ENCODE measurements at places on chromosomes 4 and X.
A peak's percentile ranks its signal among the peaks of the same experiment; 100 is the strongest.

DNA sequence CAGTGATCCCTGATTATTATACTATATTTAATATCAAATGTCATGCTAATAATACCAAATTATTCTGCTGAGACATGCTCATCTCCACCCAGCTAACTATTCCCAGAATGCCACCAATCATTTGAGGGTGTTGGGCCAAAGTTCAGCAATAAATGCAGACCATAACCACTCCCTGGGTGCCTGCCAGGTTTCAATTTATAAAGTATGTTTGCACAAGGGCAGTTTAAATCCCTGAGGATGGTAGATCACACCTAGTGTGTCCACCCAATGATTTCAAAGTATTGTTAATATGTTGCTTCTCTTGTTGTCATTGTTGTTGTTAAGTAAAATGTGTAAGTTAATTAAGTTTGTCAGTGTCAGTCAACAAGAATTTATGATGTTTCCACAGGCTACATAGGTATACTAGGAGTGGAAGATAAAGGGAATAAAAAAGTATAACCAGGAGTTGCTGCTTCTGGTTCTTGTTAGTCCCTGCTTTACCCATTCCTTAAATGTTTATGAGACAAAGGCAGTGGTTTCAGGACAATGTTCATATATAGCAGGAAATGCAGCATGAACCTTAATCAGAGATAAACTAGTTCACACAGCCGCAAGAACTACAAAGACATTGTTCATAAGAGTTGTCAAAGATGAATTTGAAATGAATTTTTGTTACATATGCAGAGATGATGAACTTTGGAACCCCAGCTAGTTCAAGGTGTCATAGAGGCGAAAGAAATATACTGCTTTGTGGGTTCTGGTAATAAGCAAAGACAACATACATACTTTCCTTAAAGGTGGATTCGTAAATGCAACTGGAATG is 25.5 kb downstream of the HPGD start:
- DNase-seq = no peak

DNA sequence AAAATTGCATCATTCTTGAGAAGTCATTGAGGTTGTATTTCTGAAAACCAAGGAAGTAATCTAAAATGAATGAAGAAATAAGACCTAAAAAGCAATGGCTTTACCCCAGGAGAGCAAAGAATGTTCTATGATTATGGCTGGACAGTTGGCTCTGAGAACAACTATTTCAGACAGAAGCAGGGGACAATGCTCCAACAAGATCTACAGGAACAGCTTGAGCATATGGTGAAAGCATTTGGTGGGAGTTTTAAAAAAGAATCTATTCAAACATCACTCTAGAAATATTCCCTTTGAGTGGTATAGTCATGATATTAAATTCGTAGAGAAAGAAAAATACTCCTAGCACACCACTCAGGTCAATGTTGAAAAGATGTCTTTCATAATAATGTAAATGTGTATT is 26.7 kb downstream of the DYNLT3 start:
- DNase-seq = no peak

GRCh38 chrX:22575161-22575845 is 302.6 kb downstream of the CBLL2 start:
- DNase-seq = no peak

DNA sequence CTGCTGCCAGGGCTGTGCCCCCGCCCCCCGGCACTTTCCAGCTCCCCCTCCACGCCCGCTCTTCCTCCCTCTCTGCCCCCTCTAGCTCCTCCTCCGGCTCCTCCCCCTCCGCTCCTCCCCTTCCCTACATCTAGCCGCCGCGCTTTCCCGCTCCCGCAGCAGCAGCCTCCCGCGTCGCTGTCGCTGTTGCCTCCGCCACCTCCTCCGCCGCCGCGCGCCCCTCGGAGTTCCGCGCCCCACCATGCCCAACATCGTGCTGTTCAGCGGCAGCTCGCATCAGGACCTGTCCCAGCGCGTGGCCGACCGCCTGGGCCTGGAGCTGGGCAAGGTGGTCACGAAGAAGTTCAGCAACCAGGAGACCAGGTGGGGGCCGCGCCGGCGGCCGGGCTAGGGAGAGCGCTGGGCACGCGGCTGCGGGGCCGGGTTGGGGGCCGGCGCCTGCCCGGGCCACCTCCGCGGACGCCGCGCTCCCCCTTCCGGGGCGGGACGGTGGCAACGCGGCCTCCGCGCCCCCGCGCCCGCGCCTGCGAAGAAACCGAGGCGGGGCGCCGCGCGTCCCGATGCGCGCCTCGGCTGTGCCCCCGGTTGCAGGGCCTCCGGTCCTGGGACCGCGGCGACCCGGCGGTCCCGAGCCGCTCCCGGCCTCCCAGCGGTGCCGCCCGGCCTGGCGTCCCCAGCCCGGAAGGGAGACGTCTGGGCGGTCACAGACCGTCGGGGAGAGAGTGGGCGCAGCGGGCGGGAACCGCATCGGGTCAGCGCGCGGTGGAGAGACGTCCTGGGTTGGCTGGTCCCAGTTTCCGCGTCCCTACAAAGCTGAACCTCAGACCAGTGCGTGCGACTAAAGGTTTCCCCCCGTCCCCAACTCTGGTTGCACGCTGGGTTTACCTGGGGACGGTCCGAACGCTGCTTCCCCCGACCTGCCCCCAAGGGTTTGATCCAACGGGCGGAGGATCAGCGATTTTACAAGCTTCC is at the start of gene PRPS2:
TSS of gene PRPS2 (plus strand) at position 156 of the 972 bp plus-strand sequence. CDS start at position 242, 86 bp downstream.
- DNase-seq = peak; percentile 50

DNA sequence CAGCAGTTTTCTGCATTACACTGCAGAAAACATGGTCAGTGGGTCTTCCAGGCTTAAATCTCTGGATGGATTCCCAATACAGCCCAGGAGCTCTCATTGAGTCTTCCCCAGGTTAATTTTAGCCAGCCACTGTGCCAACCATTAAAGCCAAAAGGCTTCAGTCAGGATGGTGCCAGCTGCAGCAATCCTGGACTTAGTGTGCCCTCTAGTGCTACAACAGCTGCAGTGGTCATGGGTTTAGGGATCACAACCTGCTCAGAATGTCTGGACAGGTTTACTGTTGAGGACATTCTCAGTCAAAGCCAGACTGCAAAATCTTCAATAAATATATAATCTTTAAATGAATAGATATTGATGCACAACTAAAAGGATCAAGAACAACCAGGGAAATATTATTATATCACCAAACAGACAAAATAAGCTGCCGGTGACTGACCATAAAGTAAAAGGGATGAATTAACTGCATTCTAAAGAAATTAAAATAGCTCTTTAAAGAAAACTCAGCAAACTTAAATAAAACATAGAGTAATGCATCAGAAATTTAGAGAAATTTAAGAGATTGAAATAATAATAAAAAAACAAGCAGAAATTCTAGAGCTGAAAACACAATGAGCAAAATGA is 639.9 kb downstream of the SPOCK3 start:
- no peak for DNase-seq

GRCh38 chr4:169367826-169368225 is 97.1 kb upstream of the SH3RF1 start:
- DNase-seq = no peak

DNA sequence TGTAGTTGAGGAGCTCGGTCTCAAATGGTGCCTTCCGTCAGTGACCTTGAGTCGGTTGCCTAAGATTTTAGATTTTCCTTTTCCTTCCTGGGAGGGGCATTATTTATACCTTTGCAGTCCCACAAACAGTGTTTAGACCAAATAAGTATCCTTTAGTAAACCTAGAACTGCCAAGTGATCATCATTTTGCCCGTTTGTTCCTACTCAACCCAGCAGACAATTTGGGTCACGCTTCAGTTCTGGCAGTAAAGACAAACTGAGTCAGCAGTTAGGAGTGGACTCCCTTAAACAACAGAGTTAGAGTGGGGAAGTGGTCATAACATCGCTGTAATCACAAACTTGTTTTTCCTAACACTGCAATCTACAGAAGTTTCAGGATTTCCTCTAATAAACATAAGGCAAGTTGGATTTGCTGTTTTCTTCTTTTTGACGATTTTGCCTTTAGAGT is 777 bp upstream of the WDFY3 start:
- DNase-seq = no peak

GRCh38 chr4:123546573-123547060 is 150.0 kb downstream of the SPRY1 start:
- DNase-seq = no peak
